Activated T-cell treated with anti-CD3 and anti-CD28 coated beads, Interleukin-2, amount 50 U/mL, for 72 hours (primary cell): ENCODE measurements at places on chromosomes 16 and 17. TPM values are rescaled to one million over a fixed set of nuclear protein-coding genes. Genes with fewer than 3 reads are reported as not detected.

Gene CENPV
- total RNA-seq, result 54.9 TPM

Gene HSBP1
- 35.7 TPM for total RNA-seq

DNA sequence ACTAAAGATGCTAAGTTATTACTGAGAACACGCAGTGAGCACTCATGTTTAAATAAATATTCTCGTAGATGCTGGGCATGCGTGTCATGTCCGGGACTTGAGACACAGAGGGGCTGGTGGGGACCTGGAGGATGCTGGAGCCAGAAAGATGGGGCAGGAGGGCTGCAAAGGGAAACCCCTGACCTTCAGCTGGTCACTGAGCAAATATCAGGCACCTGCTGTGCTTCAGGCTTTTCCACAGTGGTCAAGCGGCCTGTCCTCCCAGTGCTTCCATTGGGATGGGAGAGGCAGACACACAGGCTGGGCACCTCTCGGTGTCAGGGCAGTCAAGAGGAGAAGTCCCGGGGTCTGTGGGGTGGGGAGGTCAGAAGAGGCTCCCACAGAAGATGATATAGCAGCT, 211.4 kb downstream of the GSG1L start:
- DNase-seq, result no peak

- DNase-seq, result no peak
Measured at GRCh38 chr17:35801583-35802224, 6.3 kb upstream of the MMP28 start.

DNA sequence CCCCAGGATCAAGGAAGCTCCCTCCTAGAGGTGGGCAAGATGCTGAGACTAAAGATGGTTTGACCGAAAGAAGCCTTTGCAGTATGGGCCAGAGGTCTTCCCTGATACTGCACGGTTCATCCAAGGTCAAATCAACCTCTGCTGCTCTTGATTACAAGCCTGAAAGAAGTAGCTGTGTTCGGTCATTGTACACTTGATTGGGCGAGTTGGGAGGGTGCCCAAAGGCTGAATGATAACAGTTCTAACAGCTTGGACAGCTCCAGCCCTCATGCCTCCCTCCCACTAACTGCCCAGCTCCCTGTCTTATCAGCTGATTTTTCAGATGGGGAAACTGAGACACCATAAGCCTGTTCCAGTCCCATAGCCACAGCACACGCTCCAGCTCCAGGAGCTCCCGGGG, 42.8 kb downstream of the ABCC12 start:
- no peak for DNase-seq

- no peak for DNase-seq
Measured at GRCh38 chr17:19290066-19290705, 53.0 kb downstream of the EPN2 start.

GRCh38 chr17:63173450-63173849, 207.4 kb downstream of the TANC2 start:
- DNase-seq, result no peak

DNA sequence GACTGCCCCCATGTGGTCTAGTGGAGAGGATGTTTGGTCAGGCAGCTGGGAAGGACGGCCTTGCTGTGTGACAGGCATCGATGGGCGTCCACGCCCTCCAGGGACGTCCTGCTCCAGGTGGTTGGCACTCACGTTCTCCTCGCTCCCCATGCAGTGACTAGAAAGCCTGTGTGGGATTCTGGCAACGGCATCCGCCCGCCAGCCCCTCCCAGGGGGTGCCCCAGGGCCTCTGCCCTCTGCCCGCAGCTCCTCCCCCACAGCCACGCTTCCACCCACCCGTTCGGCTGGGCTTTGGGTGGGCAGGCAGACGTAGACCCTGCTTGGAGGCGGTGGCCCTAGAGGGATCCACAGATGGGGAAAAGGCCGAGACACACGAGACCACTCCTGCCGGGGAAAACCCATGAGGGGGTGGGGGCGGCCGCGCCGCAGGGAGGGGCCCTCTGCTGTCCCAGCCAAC, 4.7 kb upstream of the IL17C start:
- DNase-seq, result peak; percentile 59

Gene RNF112
- 0.84 TPM for total RNA-seq

Gene BIRC5
- 78.9 TPM for total RNA-seq

DNA sequence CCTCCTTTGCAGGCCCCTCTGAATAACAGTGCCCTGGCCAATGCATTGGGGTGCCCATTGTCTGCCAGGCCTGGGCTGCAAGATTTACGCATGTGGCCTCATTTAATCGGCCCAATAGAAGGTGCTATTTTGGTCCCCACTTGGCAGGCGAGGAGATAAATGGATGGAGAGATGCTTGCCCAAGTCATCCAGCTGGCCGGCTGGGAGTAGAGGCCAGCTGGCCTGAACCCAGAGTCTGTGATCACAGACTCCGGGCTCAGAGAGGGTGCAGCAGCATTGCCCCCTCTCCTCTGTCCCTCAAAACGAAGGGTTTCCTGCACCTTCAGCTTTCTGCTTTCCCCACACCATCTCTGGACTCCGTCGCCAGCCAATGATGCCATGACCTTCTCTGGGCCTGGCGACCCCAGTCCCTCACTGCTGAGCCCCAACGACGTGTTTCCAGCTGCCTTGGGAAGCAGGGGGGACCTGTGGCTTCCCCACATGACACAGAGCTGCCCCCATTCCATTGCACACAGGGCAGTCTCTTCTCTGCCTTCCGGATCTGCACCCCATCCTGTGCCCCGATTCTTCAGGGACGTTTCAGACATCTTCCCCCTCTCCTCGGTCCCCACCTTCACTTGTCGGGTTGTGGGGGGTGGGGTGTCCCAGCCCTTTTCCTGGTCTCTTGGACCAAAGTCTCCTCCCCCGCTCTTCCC, 3.5 kb upstream of the ADGRG1 start:
- DNase-seq, result no peak

Gene OR3A3
- total RNA-seq, result not detected

GRCh38 chr16:67017421-67017750, 11.6 kb upstream of the CBFB start:
- no peak for DNase-seq

GRCh38 chr17:48617471-48618255, 2.6 kb upstream of the HOXB8 start:
- DNase-seq, result no peak

DNA sequence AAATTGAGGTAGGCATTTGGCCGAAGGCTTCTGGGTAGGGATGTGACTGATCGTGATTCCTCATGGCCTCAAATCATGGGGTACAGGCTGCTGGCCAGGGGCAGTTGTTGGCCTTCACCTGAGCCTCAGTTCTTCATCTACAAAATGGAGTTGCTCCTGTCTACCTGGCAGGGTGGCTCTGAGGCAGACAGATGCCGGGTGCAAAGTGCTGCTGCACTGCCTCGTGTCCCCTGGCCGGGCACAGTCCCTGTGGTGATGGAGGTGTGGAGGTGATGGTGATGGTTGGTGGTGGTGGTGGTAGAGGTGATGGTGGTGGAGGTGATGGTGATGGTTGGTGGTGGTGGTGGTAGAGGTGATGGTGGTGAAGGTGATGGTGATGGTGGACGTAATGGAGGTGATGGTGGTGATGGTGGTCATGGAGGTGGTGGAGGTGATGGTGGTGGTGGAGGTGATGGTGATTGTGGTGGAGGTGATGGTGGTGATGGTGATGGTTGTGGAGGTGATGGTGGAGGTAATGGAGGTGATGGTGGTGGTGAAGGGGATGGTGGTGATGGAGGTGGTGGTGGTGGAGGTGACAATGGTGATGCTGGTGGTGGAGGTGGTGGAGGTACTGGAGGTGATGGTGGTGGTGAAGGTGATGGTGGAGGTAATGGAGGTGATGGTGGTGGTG, 52.6 kb downstream of the RNF213 start:
- DNase-seq, result no peak

GRCh38 chr16:11033629-11034420, 89.5 kb downstream of the CLEC16A start:
- no peak for DNase-seq

GRCh38 chr17:57968456-57968855, 13.2 kb upstream of the CUEDC1 start:
- DNase-seq, result no peak

Gene CSF3
- total RNA-seq, result not detected

Gene KRTAP4-9
- total RNA-seq, result not detected

GRCh38 chr17:35079547-35080423, 16.3 kb upstream of the RFFL start:
- no peak for DNase-seq
